ENCODE measurements at places on chromosomes 6 and 20.

DNA sequence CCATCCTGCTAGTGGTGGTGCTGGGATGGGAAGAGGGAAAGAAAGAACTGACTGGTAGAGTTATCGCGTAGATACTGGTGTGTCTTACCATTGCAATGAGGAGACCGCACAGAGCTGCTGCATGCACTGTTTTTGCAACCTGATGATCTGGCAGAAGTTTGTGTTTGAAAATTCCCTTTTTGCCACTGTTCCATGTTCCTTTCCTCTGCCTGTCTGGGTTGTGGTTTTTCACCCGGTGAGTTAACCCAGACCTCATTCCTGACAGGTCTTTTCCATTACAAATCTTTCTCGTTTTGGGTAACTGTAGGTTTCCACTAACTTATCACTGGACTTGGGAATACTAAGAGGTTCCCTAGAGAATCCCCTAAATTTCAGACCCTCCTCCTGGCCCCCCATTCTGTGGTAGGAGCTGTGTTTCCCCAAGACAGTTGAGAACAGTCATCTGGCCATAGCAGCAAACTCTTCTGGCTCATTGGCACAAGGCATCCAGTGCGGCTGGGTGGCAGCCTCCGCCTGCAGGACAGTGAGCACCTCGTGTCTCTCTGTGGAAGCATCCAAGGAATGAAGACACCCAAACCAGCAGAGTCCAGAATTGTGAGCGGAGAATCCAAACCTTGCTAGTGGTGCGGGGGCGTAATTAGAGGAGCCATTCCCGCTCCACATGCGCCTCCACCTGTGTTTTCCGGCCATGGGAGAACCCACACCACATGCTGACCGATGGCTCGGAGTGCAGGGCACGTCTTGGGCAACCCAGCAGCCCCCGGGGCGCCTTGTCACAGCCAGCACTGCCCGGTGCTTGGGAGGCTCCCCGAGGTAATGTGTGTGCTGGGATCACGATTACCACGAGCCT, 32.8 kb downstream of the ERMARD start:
- no peak for DNase-seq

GRCh38 chr6:13763740-13764381, 50.5 kb downstream of the MCUR1 start:
- DNase-seq: no peak

- no peak for DNase-seq
These were observed 196.9 kb downstream of the LRFN2 start for GRCh38 chr6:40390144-40390800.

- DNase-seq: no peak
These were observed 27.6 kb downstream of the GJA1 start for GRCh38 chr6:121463087-121463486.

DNA sequence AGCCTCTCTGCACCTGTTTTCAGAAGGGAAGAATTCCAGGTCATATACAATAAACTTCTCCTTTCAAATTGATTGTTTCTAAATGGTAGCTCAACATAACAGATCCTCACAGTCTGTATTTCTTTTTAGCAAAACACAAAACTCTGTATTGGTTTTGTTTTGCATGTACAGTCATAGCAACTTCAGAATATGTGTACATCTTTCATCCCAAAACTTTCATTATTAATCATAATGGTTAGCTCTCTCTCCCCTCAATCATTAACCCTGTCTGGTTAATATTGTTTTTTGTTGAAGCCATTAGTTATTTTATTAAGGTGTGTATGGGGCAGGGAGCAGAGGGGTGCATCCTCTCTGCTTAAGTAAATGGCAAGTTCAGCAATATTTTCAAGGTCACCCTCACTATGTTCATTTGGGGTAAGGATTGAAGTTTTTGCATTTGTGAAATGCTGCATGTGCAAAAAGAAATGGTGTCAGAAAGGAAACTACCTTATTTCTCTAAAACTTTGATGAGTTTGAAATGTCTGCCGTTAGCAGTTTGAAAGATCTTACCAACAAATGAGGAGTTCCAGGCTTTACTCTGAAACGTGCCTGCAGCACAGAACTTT, 136.8 kb upstream of the BTBD3 start:
- DNase-seq: no peak

DNA sequence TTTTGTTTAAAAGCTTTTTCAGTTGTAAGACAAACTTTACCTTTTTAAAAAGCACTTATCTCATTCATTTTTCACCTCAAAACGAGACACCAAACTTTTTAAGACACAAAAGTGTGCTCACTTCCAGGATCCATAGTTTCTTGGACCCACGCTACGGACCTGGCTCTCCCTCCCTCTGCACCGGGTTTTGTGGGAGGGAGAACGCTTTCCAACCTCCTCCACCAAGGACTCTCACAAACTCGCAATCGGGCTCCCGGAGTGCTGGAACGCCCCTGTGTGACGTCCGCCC, 436 bp downstream of the CAGE1 start:
- DNase-seq: no peak

GRCh38 chr20:63545814-63546213, 1.7 kb downstream of the SRMS start:
- DNase-seq: no peak

DNA sequence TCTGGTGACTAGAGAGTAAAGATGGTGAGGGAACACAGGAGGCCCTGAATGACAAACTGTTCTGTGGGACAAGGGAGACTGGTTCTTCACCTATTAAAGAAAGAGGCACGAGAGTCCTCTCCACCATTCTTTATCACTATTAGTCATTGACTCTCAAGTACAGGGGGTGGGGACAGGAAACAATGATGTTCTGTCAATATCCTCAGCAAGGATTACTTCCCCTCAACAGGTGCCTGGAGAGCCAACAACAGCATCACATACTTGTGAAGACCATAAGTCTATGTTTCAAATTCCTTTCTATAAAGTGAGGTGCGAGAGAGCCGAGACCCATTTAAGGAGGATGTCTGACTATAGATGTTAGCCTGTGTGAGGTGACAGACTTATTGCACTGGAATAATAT, 72.4 kb upstream of the TBC1D7 start:
- no peak for DNase-seq

GRCh38 chr6:2478200-2478599, 232.8 kb upstream of the GMDS start:
- no peak for DNase-seq

DNA sequence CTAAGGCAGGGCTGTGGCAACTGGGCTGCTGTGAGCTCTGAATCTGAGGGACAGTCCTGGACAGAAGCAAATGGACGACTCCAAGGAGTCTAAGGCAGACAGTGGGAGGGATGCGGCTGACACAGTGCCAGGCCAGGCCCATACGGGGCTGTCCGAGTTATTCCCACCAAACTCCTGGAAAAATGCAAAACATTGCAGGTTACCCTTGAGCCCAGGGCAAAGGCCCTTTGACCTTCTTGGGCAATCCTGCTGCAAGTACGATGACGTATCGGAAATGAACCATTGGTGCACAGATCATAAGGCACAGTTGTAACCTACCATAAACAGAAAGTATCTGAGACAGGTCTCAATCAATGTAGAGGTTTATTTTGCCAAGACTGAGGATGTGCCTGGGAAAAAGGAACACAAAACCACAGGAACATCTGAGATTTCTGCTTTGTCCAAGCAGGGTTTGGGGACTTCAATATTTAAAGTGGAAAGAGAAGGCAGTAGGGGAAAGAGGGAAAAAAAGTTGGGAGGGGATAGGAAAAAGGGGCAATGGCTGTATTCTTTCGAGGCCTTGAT, 118.9 kb downstream of the DACT2 start:
- DNase-seq: no peak

DNA sequence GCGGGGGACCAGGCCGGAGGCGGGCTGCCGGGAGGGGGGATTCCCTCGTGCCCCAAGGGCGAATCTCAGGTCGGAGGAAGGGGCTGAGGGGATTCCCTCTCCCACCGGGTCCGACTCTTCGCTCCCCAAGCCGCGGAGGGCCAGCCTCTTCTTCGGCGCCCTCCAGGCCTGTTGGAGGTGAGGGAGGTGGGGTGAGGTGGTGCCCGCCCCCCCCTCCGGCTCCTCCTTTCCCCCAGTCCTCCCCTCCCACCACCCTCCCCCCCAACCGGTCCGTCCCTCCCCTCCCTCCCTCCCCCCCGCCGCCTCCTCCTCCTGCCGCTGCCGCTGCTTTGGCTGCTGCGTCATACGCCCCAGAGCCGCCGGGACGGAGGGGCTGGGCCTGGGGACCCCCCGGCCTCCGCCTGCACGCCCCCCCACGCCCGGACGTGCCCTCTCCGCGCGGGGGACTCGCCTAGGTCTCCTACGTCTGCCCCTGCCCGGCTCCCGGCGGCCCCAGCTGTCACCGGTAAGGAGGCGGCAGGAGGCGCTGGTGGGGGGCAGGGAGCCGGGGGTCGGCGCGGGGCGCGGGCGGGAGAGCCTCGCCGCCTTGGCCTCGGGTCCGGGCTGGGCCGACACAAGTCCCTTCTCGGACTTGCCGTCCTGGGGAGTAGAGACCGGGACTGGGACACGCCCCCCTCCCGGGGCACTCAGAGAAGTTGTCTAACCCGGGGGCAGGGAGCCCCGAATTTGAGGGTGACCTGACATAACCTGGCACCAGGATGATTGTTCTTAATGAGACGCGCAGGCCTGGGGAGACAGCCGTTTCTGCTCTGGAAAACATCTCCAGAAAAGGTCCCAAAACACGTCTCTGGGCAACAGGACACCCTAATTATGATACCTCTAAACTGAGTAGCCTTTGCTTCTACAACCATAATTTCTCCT, at the start of gene PHF1:
PHF1 (plus strand) TSS at position 304 of the 921 bp plus-strand sequence. CDS start 1,250 bp downstream, outside the sequence.
- DNase-seq: peak; percentile 51

DNA sequence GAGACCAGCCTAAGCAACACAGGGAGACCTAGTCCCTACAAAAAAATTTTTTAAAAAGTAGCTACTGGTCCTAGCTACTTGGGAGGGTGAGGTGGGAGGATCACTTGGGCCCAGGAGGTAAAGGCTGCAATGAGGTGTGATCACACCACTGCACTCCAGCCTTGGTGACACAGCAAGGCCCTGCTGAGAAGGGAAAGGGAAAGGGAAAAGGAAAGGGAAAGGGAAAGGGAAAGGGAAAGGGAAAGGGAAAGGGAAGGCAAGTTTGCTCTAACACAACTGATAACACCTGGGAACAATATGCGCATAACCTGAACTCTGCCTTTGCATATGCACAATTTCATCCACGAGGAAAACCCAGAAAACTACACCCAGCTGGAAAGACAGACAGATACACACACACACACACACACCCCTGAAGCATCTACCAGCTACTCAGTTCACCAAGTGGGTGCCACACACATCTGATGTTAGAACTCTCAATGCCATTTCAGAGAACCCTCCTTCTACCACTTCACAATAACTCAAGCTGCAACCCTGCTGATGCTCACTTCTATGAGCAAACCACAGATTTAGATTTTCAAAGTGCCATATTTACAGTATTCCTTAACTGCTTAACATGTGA, 19.1 kb downstream of the B4GALT5 start:
- no peak for DNase-seq

DNA sequence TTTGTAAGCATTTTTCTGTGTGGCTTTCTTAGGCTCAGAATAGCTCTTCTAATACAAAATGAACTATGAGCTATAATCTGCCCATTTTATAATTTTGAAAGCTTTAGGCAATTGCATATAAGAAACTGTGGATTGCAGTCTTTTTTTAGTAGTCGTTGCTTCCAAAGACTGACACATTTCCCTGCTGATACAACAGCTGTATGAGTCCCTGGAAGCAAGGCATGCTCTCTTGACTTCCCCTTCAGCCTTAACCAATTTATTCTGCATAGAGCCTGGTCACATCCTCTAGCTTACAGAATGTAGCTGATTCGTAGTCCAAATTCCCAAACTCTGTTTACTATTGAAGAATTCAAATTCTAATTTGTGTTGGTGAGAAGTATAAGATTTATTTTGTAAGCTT, 155.3 kb upstream of the EYA4 start:
- DNase-seq: no peak

- DNase-seq: peak; percentile 82
These were observed at the start of gene SNX21 for GRCh38 chr20:45833030-45833882. Gene SNX21, plus strand, starts transcription at chr20:45833799. Its CDS starts 121 bp downstream, at chr20:45833920.

DNA sequence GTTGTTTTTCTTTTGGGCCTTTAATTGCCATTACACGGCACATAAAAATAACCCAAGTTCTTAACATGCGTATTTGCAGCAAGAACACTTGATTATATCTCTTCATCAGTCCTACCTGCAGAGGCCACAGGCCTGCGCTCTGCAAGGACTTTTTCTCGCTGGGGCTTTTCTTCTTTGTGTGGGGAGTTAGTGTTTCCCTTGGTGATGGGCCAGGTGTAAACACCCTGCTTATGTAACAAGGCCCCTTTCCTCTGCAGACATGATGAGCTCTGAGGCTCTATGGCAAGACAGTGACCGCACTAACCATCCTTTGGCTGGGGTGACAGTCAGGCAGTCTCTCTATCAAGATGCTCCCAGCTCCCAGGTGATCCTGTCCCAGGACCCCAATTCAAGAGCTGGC, 97.8 kb upstream of the PCSK2 start:
- no peak for DNase-seq

- DNase-seq: peak; percentile 49
These were observed 448.7 kb upstream of the JARID2 start for GRCh38 chr6:14796974-14797762.

GRCh38 chr20:44739942-44740341, 5.7 kb upstream of the KCNK15 start:
- no peak for DNase-seq

DNA sequence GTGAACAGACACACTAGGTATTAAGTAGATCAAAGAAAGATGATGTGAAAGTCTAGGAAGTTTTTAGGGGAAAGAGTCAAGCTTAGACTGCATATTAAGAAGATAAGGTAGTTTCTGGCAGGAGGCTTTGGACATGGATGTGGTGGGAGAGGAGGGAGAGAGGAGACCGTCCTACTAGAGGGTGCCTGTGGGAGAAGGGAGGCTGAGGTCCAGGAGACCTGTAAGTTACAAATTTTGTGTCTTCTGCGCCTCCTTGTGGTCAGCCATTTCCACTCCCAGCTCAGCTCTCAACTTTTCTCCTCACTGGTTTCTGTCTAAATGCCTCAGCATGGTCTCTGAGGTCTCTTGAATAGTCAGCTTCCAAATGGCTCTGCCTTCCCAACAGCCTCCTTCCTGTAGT, 193.5 kb downstream of the UNC5CL start:
- DNase-seq: no peak

- DNase-seq: no peak
These were observed 16.4 kb downstream of the SEC63 start for GRCh38 chr6:107941627-107942026.

All from AG09309 (cell line).